Spinal cord (tissue), 10 donors: ENCODE measurements at places on chromosomes 5 and 9.

DNA sequence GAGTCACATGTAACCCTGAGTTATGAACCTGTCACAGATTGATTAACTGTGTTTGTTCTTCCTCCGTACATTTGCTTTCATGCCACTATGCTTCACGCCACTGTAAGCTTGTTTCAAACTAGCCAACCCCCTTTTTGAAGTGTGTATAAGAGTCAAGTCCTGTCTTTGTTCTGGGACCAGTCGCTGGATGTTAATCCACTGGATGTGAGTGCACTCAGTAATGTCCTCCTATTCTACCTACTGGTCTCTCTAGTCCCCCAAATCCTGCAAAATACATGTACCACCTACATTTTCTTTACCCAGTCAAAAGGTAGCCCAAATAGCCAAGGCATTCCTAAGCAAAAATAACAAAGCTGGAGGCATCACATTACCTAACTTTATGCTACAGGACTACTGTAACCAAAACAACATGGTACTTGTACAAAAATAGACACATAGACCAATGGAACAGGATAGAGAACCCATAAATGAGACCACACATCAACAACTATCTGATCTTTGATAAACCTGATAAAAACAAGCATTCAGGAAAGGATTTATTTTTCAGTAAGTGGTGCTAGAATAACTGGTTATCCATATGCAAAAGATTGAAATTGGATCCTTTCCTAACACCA is 1139.1 kb upstream of the SEMA6A start:
- DNase-seq = no peak

DNA sequence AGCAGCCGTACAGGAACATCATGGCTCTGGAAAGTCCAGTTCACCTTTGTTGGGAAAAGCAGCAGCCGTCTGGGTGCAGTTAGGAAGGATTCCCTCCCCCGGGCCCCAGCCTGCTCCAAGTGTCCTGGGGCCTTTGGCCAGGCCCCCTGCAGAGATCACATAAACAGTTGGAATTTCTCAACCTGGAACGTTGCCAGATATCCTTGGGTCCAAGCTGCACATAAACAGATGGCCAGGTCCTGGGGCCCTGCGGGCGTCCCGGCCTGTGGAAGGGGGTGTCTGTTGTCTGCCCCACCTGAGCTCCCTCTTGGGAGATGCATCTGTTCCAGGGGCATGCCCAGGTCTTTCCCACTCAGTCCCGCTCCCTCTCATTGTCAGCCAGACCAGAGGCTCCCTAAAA is 92.7 kb downstream of the COL5A1 start:
- no peak for DNase-seq

DNA sequence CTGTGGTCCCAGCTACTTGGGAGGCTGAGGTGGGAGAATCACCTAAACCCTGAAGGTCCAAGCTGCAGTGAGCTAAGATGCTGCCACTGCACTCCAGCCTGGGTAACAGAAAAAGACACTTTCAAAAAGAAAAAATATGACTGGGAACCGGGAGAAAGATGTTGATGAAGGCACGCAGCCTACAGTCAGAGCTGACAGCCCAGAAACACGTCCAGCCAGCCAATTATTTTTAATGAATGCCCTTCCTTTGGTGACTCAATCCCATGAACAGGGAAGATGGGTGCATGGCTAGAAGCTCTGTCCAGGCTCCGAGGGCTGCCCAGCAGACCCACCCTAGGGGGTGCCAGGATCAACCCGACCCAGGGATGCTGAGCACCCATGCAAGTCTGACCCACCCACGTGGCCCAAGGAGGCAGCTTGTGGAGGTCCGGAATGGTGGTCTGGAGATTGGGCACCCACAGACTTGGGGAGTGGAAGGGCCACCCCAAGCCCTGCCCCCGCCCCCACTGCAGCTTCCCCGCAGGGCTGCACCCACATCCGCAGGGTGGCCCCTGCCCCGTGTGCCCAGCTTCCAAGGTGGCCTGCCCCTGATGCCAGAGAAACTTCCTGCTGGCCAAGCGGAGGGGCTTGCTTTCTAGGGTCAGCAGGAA is 51.0 kb downstream of the ADAMTS2 start:
- DNase-seq = no peak

DNA sequence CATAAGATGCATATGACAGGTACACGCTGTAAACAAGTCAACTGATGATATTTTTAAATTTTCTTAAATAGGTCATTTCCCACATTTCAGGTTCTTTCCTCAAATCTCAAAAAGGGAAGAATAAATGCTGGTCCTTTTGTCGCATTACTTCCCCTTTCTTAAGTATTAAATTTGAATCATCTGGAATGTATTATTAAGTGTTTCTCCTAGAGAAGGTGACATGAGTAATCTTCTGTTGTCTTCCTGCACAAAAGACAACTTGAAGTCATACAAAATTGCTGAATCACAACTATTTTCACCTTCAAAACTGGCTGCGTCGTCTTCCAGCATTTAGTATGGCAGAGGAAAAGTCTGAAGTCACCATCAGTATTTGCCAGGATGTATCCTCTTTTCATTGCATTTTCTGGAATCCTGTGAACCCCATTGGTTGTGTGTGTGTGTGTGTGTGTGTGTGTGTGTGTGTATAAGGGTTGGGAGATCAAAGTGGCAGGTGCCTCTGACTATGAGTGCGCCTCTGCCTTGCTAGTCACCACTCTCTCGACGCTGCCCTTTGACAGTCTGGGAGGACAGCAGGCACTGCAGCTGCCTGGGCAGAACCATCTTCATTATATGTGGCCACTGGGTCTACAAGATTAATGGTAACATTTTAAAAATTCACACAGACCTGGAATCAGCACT is 86.9 kb downstream of the MVB12B start:
- no peak for DNase-seq

DNA sequence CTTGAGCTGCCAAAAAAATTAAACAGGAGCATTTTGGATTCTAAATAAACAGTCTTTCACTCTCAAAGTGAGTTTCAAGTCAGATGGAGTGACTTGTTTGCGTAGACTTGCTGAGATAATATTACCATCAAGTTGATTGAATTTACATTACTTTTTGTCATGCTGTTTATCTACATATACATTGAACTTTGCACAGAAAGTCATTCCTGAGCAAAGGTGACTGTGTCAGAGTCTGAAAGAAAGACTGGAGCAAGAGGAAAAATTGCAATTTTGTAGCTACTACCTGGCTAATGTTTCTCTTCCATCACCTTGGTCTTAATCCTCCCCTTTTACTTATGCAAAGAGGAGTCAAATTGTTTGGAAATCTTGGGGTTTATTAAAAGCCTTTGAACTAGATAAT is 179.4 kb downstream of the PTTG1 start:
- no peak for DNase-seq

DNA sequence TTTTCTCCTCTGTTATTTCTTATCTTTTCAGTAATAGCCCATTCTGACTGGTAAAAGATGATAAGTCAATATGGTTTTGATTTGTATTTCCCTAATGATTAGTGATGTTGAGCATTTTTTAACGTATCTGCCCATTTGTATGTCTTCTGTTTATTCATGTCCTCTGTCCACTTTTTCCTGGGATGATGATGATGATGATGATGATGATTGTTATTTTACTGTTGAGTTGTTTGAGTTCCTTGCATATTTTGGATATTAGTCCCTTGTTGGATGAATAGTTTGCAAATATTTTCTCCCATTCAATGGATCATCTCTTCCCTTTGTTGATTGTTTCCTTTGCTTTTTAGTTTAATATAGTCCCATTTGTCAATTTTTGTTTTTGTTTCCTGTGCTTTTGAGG is 27.0 kb downstream of the UTP15 start:
- no peak for DNase-seq

GRCh38 chr9:86277072-86277471 is 5.3 kb downstream of the ISCA1 start:
- no peak for DNase-seq

GRCh38 chr9:4741365-4742089 is 525 bp upstream of the AK3 start:
- peak; percentile 81 for DNase-seq

DNA sequence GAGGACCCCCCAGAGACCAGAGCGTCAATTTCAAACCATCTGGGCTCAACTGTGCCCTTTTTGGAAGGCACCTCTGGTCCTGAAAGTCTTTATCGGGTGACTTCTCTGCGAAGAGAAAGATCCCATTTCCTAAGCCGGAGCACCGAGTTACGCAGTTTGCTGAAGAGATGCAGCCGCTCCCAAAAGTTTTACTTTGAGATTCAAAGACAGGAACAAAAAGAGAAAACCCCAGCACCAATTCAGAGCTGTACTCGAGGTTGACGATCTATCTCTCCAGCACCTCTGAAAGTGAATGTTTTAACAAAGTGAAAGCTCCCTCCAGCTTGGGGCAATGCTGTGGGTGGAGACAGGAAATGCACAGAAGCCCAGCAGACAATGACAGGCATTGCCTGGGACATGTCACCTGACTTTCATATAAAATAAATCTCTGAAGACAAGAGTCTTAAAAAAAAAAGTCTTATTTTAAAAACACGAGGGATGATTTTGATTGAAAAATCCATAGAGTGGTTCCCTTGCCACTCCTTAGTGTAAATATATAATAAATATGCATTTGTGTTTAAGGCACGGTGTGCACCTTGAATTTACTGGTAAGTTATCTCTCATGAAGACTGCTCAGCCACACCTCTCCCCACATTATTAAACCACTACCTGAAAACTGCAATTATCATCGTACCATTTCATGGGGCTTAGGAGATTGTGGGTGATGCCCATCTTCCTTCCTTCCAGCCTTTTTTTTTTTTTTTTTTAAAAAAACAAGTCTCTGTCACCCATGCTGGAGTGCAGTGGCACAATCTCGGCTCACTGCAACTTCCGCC is 79.9 kb downstream of the FNBP1 start:
- no peak for DNase-seq

- DNase-seq = no peak
These were observed 203.1 kb downstream of the SAXO1 start for GRCh38 chr9:18829873-18830272.

GRCh38 chr5:42494414-42494813 is 71.2 kb downstream of the GHR start:
- DNase-seq = no peak

DNA sequence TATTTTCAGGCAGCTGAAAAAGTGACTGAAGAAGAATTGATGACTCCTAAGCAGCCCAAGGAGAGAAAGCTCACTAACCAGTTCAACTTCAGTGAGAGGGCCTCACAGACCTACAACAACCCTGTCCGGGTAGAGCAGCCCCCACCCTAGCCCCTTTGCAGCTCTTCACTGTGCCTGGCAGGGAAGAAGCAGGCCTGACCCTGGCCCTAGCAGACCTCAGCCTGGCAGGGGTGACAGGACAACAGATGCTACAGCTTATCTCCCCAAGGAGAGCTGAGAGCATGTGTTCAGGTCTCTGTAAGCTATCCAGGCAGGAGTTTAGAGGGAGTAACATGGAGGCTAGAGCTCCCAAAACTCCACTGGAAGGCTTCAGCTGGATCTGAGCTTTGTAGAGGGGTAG is 31.8 kb downstream of the DNAI1 start:
- no peak for DNase-seq

DNA sequence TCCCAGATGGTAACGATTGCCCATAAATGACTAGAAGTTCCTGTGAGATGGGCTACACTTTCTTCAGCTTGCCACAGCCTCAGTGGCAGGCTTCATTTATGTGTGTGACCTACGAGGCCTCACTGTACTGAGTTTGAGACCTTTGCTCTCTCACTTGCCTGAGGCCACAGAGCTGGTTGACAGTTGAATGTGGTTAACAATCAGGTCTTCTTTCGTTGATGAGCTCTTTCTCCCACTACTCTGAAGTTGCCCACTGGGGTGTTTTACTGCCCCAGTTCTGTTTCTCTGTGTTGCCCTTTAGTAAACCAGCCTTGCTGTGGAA is 70.5 kb downstream of the CYFIP2 start:
- DNase-seq = no peak
